ENCODE measurements at places on chromosomes 5 and 9. TPM values are rescaled to one million over a fixed set of nuclear protein-coding genes. Genes with fewer than 3 reads are reported as not detected.

Gene SOWAHA
- total RNA-seq = 0.18 TPM

Gene CBY3
- not detected for total RNA-seq

Gene IQGAP2
- 42.0 TPM for total RNA-seq

Gene ANKRD31
- 0.27 TPM for total RNA-seq

Gene SIMC1
- 18.0 TPM for total RNA-seq

Gene NRG2
- total RNA-seq = 1.6 TPM

Gene WNT8A
- total RNA-seq = not detected

Gene PTGES2
- 30.6 TPM for total RNA-seq

GRCh38 chr5:8912106-8912505, 633.8 kb downstream of the SEMA5A start:
- H3K4me1 ChIP-seq = no peaks in the 10 kb centered on the region
- H3K36me3 ChIP-seq = no peaks in the 10 kb centered on the region
- no peak overlapping the region for H3K4me3 ChIP-seq
- no peak for DNase-seq
- no peak overlapping the region for H3K27ac ChIP-seq

- H3K27ac ChIP-seq = no peak overlapping the region
- no peaks in the 10 kb centered on the region for H3K36me3 ChIP-seq
- H3K27me3 ChIP-seq = no peaks in the 10 kb centered on the region
Measured at GRCh38 chr5:132026516-132027008, 15.1 kb upstream of the ACSL6 start.

DNA sequence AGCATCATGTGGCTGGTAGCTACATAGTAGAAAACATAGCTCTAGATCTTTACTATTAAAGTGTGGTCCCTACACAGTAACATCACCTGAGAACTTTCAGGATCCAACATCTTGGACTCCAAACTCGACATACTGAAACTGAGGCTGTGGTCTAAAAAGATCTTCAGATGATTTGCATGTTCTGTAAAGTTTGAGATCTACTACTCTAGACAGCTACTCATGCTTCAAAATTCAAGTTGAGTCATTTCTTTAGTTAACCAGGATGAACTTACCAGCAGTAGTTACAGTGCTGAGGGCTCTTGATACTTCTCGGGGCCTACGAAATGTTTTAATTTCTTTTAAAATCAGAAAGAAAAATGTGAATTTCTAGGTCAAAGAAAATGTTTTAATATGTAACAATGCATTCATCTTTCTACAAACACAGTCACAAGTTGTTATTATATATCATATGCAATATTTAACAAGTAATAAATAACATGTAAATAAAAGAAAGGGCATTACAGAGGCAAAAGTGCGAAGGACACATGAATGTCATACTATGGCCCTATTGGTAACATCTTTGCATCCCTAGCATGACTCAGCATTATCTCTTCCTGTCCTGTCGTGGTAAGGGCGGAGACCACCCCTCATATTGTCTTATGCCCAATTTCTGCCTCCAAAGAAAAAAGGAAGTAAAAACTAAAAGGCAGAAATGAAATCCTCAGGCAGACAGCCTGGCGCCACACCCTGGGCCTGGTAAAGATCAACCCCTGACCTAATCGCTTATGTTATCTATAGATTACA, 563.9 kb upstream of the TLE4 start:
- DNase-seq = no peak
- no peak overlapping the region for H3K27ac ChIP-seq
- no peaks in the 10 kb centered on the region for H3K27me3 ChIP-seq
- H3K36me3 ChIP-seq = no peaks in the 10 kb centered on the region
- H3K4me3 ChIP-seq = no peak overlapping the region

DNA sequence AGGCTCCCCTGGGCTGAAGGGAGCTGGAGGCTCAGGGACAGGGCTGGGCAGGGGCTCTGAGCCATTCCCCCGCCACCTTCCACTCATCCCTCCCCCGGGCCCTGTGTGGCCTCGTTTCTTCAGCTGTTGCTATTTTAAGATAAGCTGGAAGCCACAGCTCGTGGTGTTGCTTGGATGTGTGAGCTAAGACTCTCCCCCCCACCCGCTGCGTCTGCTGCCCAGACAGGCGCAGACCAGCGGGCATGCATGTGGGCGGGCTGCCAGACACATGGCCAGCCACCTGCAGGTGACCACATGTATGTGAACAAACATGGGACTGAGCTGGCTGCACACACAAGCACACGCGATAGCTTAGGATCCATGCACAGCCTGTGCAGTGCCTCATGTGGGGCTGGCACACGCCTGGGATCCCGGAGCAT, 8.7 kb downstream of the SNCB start:
- no peak overlapping the region for H3K4me3 ChIP-seq
- H3K27me3 ChIP-seq = peaks cover 86% of the 10 kb centered on the region
- H3K4me1 ChIP-seq = peaks cover 18% of the 10 kb centered on the region
- H3K36me3 ChIP-seq = no peaks in the 10 kb centered on the region
- no peak for DNase-seq

GRCh38 chr5:54329731-54330709, 19.6 kb upstream of the ARL15 start:
- H3K36me3 ChIP-seq = no peaks in the 10 kb centered on the region
- no peak for DNase-seq
- H3K4me3 ChIP-seq = no peak overlapping the region
- H3K4me1 ChIP-seq = no peaks in the 10 kb centered on the region
- no peak overlapping the region for H3K27ac ChIP-seq

DNA sequence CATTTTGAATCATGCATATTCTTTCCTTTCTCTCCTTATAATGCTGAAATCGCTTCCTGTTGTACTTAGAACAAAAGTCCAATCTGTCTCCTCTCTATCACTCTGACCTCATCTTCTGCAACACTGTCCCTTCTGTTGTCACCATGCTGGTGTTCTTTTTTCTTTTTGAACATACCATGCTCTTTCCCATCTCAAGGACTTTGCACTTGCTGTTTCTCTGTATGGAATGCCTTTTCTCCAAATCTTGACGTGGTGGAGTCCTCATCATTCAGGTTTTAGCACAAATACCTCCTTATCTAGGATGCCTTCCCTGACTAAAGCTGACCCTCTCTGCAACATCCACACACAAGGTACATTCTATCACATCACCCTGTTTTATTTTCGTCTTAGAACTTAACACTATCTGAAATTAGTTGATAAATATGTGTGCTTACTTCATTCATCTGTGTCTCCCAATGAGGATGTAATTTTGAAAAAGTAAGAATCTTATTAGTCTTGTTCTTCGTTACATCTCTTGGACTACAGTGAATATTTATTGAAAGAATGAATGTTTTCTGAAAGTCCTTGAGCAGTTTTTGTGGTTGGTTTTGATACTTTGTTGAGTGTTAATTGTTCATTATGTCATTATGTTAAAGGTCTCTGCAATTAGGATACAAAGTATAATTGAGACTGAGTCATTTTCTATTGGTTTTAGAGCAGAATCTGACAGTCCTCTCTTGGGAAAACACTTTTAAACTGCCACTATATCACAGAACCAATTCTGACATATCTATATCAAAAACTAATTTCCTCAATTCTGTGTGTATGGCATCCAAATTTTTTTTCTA, 145.3 kb upstream of the RASA1 start:
- H3K4me3 ChIP-seq = no peak overlapping the region
- no peaks in the 10 kb centered on the region for H3K36me3 ChIP-seq
- H3K27me3 ChIP-seq = no peaks in the 10 kb centered on the region
- no peak overlapping the region for H3K27ac ChIP-seq

GRCh38 chr5:158780656-158781237, 319.0 kb downstream of the EBF1 start:
- H3K4me3 ChIP-seq = no peak overlapping the region
- H3K27me3 ChIP-seq = no peaks in the 10 kb centered on the region
- H3K36me3 ChIP-seq = no peaks in the 10 kb centered on the region
- H3K4me1 ChIP-seq = peaks cover 23% of the 10 kb centered on the region
- no peak for DNase-seq

DNA sequence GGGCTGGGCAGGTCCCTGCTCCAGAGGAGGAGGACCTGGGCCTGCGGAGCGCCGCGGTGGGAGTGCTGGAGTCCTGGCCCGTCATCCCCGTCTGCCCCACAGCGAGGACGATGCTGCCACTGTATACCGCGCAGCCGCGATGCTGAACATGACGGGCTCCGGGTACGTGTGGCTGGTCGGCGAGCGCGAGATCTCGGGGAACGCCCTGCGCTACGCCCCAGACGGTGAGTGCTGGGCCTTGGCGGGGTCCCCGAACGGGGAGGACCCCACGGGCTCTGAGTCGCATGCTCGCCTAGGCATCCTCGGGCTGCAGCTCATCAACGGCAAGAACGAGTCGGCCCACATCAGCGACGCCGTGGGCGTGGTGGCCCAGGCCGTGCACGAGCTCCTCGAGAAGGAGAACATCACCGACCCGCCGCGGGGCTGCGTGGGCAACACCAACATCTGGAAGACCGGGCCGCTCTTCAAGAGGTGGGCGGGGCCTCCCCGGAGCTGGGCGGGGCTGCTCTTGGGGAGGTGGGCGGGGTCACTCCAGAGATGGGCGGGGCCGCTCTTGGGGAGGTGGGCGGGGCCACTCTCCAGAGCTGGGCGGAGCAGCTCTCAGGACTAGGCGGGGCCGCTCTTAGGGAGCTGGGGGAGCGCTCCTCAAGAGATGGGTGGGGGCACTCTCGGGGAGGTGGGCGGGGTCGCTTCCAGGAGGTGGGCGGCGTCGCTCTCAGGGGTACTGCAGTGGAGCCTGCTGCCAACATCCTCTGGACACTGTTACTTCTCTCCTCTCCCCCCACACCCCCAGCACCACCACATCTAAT, 13.1 kb downstream of the LRRC26 start:
- H3K4me3 ChIP-seq = peak overlapping the region; percentile 11
- peaks cover 6% of the 10 kb centered on the region for H3K4me1 ChIP-seq
- DNase-seq = peak; percentile 65
- no peaks in the 10 kb centered on the region for H3K36me3 ChIP-seq
- peaks cover 64% of the 10 kb centered on the region for H3K27me3 ChIP-seq

GRCh38 chr5:38410304-38410990, 146.0 kb downstream of the LIFR start:
- H3K27ac ChIP-seq = no peak overlapping the region
- H3K27me3 ChIP-seq = no peaks in the 10 kb centered on the region
- no peaks in the 10 kb centered on the region for H3K4me1 ChIP-seq
- no peak for DNase-seq
- H3K36me3 ChIP-seq = no peaks in the 10 kb centered on the region

DNA sequence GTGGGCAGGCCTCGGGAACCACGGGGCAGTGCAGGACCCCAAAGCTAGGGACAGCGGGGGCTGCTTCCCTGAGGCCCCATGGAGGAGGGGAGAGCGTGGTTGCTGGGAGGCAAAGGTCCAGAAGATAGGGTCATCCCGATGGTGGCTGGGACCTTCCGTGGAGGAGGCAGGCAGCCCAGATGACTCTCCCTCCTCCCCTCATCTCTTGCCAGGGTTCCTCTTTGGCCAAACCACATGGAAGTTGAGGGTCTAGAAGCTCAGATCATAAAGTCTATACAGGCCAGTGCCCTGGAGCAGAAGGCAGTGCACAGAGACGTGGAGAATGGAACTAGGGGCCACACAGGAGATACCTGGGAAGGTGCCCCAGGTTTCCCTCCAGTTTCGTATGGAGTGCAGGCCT, 22.6 kb downstream of the DAB2IP start:
- H3K27me3 ChIP-seq = no peaks in the 10 kb centered on the region
- no peak overlapping the region for H3K27ac ChIP-seq
- DNase-seq = peak; percentile 28
- peaks cover 7% of the 10 kb centered on the region for H3K4me1 ChIP-seq
- no peak overlapping the region for H3K4me3 ChIP-seq

- DNase-seq = peak; percentile 80
- H3K27ac ChIP-seq = peak within 1 kb of the TSS; percentile 81
- H3K4me3 ChIP-seq = peak within 1 kb of the TSS; percentile 68
- no peaks in the 10 kb centered on the region for H3K27me3 ChIP-seq
Measured at GRCh38 chr5:149141224-149141956, at the start of gene ABLIM3. Gene ABLIM3, plus strand, starts transcription at chr5:149141493. Its CDS starts 603 bp downstream, at chr5:149142096.

- no peaks in the 10 kb centered on the region for H3K36me3 ChIP-seq
- H3K4me1 ChIP-seq = no peaks in the 10 kb centered on the region
- DNase-seq = no peak
- no peak overlapping the region for H3K4me3 ChIP-seq
- H3K27me3 ChIP-seq = no peaks in the 10 kb centered on the region
Measured at GRCh38 chr9:91243029-91243428, 118.7 kb downstream of the AUH start.

DNA sequence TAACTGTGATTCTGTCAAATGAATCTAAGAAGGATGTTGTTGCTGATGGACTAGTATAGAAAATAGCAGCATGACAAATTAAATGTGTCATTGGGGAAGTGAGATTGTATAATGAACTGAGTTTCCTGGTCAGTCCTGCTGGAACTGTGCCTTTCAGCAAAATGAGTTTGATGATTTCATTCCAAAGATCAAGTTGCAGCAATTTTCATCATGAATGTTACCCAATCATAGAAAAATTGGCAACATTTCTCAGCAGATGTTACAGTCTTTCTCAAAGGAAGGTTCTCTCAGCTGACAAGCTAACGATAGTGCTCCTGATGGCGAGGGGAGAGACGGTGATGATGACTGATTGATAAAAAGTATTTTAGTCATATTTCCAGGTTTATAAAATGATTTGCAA, 10.7 kb downstream of the PCDHAC2 start:
- no peak overlapping the region for H3K4me3 ChIP-seq
- H3K4me1 ChIP-seq = peaks cover 6% of the 10 kb centered on the region
- no peak overlapping the region for H3K27ac ChIP-seq
- no peak for DNase-seq
- no peaks in the 10 kb centered on the region for H3K36me3 ChIP-seq

GRCh38 chr9:115943431-115944165, 210.0 kb upstream of the PAPPA start:
- H3K27me3 ChIP-seq = no peaks in the 10 kb centered on the region
- H3K4me3 ChIP-seq = no peak overlapping the region
- DNase-seq = no peak
- H3K4me1 ChIP-seq = peaks cover 16% of the 10 kb centered on the region

- DNase-seq = no peak
- H3K27ac ChIP-seq = peak overlapping the region; percentile 7
- no peak overlapping the region for H3K4me3 ChIP-seq
Measured at GRCh38 chr5:88830567-88830966, 52.4 kb downstream of the MEF2C start.

DNA sequence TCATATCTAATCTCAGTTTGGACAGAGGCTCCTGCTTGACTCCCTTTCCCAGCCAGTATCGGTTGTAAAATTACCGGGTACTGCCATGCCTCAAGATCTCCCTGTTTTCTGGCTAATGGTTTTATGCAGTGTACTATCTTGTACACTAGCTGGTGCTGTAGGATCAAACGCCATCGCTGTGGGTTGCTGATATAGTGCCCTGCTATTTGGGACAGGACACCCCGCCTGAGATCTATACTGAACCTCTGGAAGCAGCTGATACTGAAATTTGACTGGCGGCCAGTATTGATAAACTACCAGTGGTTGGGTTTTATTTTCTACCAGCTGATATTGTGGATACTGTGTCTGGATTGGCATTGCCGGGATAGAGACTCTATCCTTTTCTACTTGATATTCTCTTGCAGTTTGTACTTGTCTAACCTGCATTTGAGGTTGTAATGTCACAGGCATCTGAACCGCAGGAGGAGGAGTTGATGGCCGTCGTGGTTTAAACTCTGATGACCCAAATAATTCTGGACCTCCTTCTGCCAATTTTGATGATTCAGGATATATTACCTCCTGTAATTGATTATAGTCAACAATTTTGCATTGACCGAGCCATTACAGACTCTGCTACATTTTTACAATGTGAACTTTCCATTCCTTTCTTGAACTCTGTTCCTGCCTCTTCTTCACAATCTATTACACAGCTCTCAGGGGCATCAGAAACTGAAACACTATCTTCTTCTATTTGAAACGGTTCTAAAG, 112.5 kb upstream of the LARP1 start:
- H3K4me3 ChIP-seq = no peak overlapping the region
- no peak overlapping the region for H3K27ac ChIP-seq
- H3K4me1 ChIP-seq = peaks cover 7% of the 10 kb centered on the region
- no peaks in the 10 kb centered on the region for H3K36me3 ChIP-seq
- H3K27me3 ChIP-seq = no peaks in the 10 kb centered on the region
